CD4-positive, alpha-beta T cell treated with Interleukin-17A for 1 hour (primary cell): ENCODE measurements at places on chromosomes 4 and X.

DNA sequence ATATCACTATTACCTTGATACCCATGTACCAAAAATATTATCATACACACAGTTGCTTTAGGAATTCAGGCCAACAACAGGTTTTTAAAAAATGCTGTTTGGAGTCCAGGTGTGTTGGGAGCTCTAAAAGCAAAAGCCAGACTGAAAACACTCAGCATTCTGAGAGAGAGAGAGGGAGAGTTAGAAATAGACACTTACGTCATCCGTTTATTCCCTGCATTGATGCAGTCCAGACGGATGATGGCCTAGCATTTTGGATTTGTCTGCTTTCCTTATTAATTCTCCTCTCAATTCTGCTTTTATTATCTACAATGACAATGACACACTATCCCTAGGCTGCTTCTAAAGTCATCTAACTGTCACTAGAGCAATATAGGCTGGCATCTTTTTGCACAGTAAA lies 358.3 kb upstream of the BOD1L1 start:
- DNase-seq = no peak

DNA sequence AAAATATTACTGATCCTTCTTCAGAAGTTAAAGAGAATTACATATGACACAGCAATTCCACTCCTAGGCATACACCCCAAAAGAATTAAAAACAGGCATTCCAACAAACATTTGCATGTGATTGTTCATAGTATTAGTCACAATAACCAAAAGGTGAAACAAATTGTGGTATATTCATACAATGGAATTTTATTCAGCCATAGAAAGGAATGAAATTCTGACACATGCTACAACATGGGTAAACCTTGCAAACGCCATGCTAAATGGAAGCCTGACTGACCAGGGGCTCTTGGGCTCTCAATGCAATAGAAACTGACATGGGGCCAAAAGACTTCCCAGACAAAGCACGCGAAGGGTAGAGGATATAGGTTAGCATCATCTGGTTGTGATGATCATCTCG lies 62.1 kb upstream of the S100G start:
- DNase-seq = no peak

DNA sequence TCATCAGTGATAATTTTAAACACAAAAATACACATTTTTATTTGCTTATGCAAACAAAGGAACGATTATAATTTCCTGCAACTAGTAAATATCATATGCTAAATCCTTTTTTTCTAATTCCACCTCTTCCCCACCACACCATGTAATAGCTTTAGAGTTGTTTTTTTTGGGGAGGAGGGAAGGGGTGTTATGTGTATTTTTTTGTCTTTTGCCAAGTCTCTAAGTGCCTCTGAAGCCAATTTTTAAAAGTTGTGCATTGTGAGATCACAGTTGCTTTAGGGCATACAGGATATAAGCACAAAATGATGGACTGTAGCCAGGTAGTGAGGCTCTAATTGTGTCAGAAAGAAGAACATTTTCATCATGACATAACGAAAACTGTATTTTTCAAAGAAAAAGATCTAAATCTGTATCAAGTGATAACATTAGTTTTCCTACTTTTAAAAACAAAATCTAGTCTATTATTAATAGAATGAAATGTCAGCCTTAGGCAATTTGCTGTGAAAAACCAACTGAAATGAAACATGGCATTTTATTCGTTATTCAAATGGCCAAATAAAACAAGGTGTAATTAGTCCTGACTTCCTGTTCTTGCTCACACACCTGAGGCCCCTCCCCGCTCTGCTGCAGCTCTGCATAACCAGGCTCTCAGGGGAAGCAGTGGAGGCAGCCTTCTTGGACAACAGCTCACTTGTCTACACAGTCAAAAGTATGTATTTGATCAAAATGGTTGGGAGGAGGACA lies 157.4 kb downstream of the PALLD start:
- no peak for DNase-seq

DNA sequence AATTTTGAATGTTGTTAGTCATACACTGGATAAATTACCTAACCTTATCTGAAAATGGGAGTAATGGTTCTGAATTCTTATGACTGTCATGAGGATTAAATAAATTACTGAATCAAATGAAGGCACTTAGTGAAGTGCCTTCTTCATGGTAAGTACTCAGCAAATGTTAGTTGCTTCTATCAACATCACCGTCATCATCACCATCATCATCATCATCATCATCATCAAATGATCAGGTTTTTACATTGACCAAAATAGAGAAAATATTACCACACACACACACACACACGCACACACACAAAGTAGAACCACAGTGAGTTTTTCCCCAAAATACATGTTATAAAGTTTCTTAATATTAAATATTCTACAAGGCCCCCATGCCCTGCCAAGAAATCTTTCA lies 368.3 kb upstream of the FGF13 start:
- no peak for DNase-seq

GRCh38 chr4:169791527-169792156 lies 33.9 kb upstream of the HPF1 start:
- no peak for DNase-seq

- DNase-seq = no peak
Observed at GRCh38 chr4:162201673-162202072, 37.9 kb upstream of the FSTL5 start.

GRCh38 chr4:169492436-169493163 lies 119.8 kb downstream of the NEK1 start:
- DNase-seq = peak; percentile 50

DNA sequence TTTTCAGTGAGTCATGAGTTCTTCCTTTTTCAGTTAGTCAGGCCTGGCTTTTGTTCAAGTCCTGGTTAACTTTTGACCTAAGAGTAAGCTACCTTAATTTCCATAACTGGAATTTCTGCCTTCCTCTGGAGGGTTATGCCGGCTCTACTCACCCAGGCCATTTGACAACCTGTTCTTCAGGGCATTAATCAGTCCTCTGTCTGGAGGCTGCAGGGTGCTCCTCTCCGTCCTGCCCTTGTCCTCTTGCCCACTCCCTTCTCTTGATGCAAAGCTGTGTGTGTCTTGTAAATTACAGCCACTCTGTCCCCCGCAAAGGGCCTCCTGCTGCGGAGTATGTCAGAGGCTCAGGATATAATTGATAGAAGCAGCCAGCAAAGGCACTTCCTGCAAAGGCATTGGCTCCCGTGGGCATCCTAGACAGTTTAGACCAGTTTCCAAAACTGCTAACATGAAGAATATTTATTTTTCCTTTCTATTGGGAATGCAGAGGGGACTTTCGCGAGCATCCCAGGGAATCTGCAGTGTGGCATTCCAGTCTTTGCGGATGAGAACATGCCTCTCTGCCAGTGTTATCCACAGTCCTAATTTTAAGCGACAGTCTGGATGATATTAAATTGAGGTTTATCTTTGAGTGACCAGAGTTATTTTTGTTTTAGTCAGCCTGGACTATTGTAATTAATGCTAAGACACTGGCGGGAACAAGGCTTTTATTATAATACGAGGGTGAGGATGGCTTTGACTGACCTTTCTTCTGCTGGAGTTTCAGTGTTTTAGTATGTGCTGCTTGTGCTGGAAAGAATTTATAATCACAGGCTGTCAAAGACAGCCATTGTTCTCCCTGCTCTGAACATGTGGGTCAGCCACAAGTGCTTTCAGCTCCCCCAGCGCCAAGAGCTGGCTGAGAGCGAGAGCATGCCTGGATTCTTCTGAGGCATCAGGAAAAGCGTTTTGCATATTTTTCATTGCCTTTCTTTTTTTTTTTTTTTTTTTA lies 74.2 kb downstream of the LIMCH1 start:
- DNase-seq = no peak

- DNase-seq = no peak
Observed at GRCh38 chr4:61995717-61996340, 795.7 kb downstream of the ADGRL3 start.

DNA sequence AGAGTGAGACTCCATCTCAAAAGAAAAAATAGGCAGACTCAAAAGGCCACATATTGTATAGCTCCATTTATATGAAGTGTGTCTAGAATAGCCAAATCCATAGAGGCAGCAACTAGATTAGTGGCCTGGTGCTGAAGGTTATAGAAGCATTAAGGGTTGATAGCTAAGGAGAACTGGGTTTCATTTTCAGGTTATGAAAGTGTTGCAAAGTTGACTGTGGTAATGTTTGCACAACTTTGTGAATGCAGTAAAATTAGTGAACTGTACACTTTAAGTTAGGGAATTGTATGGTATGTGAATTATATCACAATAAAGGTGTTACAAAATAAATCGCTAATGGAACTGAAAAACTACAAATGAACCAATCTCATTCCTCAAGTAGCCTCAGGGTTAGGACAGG lies 28.3 kb downstream of the TXLNG start:
- no peak for DNase-seq

GRCh38 chrX:107542500-107542899 lies 85.8 kb upstream of the PRPS1 start:
- DNase-seq = no peak

GRCh38 chr4:27318740-27319139 lies 458.1 kb downstream of the STIM2 start:
- DNase-seq = no peak

DNA sequence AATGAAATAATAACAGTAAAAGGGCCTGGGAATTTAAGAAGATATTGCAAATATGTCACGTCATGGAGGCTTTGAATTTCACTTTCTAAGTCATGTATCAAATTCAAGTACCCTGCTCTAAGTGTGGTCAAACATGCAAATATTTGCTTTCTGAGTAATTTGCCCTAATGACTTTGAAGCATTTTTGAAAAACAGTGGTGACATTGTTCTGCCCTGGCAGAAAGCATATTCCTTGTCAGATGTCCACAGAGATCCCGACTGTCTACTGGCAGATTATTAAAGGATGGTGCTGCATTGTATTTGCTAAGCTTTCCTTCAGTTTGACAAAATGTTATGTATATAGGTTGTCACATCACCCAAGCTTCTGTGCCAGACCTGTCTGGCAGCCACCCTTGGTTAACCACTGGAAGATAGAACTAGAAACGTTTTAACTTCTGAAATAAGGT lies 92.5 kb downstream of the ANK2 start:
- no peak for DNase-seq

GRCh38 chr4:130738233-130738632 lies 1642.3 kb downstream of the C4orf33 start:
- no peak for DNase-seq

DNA sequence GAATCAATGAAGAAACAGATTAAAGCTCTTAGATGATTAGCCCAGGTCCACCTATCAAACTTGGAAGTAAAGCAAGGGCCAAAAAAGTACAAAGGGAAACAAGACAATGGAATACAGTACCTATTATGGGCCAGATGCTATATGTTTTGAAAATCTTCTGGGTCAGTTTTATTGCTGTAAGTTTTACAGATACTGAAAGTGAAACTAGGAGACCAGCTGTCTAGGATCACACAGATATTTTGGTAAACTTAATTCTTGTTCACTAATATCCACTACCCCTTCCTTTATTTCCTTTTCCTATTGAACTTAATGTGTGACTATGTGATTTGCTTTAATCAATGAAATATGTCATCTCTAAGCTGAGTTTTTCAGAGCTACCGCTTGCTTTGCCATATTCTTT lies 505.4 kb upstream of the PITX2 start:
- DNase-seq = no peak

GRCh38 chr4:98685225-98686042 lies 27.0 kb upstream of the TSPAN5 start:
- DNase-seq = no peak

DNA sequence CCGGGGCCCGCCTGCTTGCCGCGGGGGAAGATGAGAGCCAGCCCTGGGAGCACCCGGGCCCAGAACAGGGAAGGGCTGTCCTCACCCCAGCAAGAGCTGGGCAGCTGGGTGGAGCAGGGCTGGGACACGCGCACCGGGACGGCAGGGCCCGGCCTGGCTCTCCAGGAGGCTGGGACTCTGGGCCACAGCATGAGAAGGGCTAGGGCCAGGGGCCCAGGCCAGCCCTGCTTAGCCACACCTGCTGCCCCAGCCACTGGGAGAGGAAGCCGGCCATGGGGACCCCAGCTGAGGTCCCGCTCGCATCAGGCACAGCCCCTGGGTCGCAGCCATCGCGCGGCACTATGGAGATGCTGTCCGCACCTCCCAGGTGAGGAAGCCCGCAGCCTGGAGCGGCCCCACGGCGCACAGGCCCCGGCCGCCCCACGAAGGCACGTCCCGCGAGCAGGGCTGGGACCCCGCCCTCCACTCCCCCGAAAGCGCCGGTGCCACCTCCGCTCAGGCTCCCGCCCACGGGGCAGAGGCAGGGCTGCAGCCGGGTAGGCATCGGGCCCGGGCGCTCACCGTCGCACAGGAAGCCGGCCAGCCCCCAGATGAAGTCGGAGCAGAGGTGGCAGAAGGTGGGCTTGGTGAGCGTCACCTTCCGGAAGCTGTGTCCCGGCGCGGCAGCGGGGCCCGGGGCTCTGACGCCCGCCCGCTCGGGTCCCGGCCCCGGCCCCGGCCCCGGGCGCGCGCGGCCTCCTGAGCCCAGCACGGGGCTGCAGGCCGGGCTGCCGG lies 531 bp downstream of the DGKQ start:
- DNase-seq = peak; percentile 67

DNA sequence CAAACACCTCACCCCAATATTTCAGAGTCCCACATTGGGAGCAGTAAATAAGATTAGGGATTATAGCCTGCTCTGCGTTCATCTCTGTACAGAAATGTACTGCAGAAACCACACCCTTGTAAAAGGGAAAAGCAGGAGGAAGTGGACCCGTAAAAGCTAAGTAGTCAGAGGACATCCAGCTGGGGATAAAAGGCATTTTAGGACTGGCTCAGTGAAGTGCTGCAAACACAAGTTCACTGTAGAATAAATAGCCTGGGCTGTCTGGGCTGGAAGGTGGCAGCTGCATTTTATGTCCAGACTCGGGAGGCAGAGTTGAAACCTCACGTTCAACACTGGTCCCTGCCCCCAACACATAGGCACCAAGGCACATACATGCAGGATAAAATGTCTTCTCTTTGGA lies 178.7 kb upstream of the FAT1 start:
- no peak for DNase-seq

DNA sequence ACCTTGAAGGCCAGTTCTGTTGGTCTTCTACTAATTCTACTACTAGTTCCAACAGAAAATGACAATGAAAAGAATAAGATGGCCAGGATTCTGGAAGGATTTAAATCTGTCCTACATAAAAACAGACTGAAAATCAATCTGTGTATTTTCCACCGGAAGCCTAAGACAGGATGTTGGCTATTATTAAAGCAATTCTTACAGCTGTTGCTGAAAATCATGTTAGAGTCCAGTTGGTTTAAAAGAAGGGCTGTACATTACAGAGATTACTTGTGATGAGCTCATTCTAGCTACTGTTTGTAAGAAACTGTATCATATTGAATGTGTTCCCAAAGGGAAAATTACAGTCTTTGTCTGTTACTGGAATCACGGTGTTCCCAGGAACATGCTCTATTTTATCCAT lies 54.8 kb upstream of the MAGEB16 start:
- DNase-seq = no peak

DNA sequence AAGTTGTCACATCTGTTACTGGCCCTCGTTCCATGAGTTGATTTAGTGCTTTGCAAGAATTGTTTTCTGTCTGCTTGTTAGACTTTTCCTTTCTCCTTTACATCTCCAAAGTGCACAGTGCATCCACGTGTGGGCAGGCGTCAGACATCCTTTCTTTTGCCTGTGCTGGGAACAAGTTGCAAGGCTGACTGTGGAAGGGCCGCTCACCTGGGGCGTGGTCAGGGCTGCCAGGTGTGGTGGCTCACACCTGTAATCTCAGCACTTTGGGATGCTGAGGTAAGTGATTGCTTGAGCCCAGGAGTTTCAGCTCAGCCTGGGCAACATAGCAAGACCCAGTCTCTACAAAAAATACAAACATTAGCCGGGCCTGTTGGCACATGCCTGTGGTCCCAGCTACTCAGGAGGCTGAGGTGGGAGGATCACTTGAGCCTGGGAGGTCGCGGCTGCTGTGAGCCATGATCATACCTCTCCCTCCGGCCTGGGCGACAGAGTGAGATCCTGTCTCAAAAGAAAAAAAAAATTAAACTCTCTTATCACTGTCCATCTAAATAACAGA lies 46.2 kb downstream of the RGS12 start:
- no peak for DNase-seq
